ENCODE measurements at places on chromosomes 7 and 10.

DNA sequence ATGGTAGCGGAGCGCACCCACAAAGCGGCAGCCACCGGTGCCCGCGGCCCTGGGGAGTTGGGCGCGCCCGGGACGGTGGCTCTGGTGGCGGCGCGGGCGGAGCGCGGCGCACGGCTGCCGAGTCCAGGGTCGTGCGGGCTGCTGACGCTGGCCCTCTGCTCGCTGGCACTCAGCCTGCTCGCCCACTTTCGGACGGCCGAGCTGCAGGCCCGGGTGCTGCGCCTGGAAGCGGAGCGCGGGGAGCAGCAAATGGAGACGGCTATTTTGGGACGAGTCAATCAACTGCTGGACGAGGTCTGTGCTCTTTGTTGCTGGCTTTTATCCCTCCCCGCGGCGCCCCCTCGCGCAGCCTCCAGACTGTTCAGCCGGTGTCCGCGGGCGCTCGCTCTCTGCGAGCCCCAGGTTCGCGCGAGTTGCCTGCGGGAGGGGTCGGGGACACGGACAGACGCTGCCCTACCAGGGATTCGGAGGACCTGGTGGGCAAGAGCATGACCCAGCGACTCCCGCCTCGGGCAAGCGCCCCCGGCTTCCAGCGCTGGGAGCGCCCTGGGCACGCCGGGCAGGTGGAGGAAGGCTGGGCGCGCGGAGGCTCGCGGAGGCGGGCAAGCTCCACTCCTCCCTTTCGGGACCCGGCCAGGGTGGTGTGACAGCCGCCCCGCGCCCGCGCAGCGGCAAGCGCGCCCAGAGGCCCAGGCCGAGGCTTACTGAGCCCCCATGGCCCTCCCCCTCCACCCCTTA is 887 bp downstream of the COL13A1 start:
- no peak for DNase-seq

DNA sequence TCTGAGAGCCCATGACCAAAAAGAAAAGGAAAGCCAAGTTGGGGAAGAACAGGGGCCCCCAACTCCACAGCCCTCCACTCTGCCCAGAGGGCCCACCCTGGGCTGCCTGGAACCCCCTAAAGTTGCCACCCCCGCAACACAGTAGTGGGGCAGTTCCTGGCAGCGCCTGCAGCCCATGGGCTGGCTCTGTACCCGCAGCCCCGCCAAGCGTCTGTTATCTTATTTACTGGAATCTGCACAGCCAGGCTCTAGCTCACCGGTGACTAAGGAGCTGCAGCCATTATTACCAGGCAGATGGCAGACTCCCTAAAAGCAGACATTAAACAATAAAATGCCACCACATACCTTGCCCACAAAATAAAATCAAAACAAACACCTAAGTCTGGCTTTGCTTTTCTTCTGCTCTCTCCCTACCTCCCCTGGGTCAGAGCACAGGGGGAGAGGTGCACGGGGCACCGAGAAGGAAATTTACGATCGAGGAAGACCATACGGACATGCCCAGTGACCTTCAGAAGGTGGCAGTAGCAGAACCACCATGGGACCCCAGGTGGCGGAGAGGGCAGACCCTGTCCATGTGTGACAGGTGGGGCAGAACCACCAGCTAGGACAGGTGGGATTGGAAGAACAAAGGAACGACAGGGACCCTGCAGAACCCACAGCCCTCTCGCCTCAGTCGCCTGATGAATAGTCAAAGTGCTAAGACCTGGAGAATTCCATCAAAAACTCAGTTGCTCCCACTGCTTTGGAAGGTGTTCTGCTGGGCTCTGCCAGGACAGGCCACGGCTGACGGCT is 66.3 kb downstream of the PRKAG2 start:
- no peak for DNase-seq

- DNase-seq = peak; percentile 9
Measured at GRCh38 chr10:48523820-48524758, 80.8 kb downstream of the ARHGAP22 start.

DNA sequence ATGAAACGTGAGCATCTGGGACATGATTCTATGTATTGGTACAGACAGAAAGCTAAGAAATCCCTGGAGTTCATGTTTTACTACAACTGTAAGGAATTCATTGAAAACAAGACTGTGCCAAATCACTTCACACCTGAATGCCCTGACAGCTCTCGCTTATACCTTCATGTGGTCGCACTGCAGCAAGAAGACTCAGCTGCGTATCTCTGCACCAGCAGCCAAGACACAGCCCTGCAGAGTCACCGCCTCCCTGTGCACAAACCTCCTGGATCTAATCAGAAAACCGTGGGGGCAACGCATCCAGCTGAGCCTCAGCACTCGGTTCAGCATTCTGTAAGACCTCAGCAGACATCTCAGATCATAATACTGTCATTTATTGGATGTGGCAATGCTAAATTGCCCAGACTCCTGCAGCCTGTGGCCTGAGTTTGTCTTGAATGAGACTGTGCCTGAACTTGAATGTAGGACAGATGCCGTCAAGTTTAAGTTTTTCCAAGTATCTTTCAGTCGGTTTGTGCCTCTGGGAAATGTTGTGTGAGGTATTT is 41.5 kb upstream of the PRSS58 start:
- no peak for DNase-seq

DNA sequence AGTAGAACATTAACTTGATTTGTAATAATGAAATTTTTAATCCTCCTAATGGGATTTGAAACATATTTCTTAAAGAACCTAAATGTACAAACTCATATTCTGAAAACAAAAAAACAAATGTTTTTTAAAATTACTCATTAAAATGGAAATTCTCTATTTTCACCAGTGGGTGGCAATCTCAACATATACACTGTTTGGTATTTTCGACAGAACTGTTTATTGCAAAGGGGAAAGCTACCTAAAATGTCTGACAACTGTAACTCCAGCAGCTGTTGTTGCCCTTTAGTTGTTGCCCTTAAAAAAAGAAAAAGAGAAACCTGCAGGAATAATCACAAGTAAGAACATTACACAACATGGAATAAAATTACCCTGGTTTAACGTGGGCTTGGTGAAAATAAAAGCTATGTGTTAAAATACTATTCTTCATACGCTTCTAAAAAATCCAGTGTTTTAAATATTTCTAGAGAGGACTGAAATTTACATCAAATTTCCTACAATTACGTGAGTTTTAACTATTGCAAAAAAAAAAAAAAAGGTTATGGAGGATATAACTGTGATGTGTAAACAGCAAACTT is 54.5 kb downstream of the COL1A2 start:
- DNase-seq = peak; percentile 63

DNA sequence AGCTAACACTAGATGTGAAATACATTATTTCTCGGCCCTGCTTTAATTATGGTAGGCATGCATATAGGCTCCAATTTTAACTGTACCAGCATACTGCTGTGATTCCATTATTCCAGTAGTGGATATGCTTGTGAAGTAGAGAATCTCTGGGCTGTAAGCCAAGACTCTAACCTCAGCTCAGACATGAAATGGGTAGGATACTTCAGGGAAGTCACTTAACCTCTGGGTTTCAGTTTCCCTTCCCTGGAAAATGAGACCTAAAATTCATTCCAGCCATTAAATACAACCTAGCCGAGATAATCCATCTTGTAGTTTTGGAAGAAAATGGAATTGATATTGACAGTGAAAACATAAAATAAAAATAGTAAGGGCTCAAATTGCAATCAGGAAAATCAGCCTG is 59.6 kb upstream of the TRIL start:
- DNase-seq = no peak

GRCh38 chr7:70470746-70471145 is 661.2 kb upstream of the GALNT17 start:
- DNase-seq = no peak

GRCh38 chr10:373015-373414 is 237.8 kb downstream of the ZMYND11 start:
- no peak for DNase-seq

DNA sequence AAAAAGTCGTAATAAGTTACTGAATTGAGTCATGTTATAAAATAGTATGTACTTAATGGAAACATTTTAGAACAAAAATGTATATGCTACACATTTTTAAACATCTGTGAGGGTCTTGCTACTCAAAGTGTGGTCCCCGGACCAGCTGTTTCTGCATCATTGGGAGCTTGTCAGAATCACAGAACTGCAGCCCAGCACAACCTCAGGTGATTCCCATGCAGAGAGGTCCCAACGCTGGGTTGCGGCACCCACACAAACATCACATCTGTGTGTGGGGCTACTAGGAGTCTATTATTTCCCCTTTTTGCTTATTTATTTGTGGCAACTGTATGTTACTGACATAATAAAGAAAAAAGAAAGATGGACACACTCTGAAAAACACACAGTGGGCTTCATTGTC is 146.6 kb downstream of the BMS1 start:
- no peak for DNase-seq

- DNase-seq = no peak
Measured at GRCh38 chr10:84038035-84038434, 101.3 kb upstream of the GHITM start.

- no peak for DNase-seq
Measured at GRCh38 chr10:1149793-1150637, 93.8 kb downstream of the WDR37 start.

DNA sequence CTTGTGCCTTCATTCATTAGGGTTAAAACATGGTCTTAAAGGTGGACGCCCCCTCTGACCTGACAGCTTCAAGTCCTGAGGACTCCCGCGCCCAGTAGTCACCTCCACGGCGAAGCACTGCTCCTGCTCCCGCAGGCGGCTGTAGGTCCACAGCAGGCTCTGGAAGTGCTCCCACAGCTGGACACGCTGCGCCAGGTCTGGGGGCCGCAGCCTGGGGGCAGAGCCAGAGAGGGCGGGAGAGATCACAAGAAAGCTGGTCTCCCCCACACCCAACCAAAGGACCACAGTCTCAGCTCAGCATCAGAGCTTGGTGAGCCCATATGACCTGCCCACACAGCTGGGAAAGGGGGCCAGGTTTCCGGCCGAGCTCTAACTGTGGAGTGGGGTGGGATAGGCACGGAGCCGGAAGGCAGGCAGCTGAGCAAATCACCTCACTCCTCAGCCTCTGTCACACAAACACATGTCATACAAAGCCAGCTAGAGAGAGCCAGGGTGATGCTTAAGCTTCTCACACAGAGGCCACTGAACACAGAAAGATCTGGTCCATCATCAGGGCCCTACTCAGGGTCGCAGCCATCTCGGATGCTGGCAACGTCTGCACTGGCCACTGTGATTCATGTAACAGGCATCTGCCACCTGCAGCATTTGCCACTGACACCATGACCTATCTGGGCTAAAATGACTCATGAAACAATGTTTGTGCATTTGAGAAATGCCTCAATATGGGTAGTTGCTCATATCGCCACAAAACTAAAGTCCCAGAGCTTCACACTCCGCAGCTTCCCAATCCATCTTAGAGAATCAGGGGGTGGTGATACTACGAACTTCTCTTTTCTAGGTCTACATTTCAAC is 12.6 kb downstream of the HPS1 start:
- DNase-seq = no peak

DNA sequence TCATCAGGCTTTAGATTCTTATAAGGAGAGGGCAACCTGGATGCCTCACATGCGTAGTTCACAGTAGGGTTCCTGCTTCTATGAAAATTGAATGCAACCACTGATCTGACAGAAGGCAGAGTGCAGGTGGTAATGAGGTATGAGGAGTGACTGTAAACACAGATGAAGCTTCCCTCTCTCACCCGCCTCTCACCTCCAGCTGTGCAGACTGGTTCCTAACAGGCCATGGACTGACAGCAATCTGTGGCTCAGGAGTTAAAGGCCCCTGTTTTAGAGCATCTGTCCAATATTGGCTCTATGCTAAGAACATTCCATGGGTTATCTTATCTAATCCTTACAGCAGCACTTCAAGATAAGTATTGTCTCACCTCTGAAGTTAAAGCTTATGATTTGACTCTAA is 213.5 kb upstream of the NRP1 start:
- no peak for DNase-seq

- peak; percentile 19 for DNase-seq
Measured at GRCh38 chr7:81768951-81769778, 682 bp downstream of the HGF start.

GRCh38 chr10:99766302-99766681 is 16.1 kb upstream of the ABCC2 start:
- DNase-seq = no peak

DNA sequence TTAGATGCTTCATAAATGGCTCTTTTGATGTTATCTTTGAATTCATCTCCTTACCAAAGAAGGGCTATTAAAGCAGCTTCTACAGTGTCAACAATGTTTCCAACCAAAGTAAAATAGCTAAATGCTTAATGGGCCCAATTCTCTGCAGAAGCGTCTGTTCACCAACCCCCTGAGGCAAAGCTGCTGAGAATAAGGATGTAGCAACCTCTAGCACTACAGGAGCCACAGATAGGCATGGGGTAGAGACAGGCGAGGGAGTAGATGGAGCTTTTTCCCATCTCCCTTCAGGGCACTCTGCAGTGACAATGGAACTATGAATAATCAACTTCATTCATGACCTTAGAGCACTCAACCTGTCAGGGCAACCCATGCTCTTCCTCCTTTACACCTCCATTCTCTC is 134.1 kb downstream of the FZD1 start:
- DNase-seq = no peak
